ENCODE measurements at places on chromosomes 13 and 19. TPM values are rescaled to one million over a fixed set of nuclear protein-coding genes. Genes with fewer than 3 reads are reported as not detected.

DNA sequence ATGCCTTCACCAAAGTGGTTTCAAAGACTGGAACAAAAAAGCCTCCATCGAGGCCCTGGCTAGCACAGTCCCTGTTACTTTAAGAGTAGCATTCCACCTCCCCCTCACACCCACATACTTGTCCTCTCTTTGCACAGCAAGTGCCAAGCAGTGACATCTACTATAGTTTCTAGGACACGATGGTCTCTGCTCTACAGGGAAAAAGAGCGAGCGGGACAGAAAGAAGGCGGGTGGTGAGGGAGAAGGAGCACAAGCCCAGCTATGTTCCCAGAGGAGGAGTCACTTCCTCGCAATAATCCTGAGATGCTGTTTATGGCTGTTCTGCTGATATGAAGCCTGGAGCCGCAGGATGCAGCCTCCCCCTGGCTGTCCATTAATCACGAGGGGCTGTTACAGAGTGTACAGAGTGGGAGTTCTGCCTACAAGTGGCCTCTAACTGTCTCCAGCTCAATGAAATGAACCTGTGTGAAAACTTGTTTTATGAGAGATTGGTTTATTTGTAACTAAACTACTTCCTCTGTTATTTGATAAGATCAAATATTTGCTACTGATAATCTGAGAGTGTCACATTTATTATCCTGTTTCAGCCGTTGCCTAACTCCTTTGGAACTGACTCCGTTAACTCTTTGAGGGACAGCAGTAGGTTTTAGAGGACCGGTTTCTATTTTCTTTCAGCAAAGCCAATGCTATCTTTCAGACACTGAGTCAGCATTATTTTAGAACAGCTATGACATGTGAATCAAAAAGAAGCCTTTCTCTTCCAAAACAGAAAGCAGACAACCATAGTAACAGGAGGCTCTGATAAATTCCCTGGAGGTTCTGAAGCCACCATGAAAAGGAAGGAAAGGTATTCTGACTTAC lies 208.0 kb downstream of the SPRY2 start:
- DNase-seq, result peak; percentile 87

DNA sequence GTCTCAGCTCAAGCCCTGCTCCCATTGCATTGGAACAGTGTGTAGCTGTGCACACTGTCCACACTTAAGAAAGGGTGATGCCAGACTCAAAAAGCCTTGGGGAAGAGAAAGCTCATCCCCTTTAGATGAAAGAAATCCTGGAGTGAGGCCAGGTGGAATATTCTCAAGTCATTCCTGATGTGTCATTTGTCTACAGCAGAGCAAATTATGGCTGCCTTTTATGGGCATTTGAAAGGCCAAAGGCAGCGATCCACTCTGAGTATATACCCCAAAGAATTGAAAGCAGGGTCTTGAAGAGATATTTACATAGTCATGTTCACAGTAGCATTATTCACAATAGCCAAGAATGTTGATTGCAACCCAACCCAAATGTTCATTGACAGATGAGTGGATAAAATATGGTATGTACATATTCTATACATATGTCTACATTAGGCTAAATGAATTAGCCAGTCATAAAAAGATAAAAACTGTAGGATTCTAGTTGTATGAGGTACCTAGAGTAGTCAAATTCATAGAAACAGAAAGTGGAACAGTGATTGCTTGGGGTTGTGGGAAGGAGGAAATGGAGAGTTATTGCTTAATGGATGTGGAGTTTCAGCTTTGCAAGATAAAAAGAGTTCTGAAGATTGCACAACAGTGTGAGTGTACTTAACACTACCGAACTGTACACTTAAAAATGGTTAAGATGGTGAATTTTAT lies 214.9 kb downstream of the KCNRG start:
- no peak for DNase-seq

DNA sequence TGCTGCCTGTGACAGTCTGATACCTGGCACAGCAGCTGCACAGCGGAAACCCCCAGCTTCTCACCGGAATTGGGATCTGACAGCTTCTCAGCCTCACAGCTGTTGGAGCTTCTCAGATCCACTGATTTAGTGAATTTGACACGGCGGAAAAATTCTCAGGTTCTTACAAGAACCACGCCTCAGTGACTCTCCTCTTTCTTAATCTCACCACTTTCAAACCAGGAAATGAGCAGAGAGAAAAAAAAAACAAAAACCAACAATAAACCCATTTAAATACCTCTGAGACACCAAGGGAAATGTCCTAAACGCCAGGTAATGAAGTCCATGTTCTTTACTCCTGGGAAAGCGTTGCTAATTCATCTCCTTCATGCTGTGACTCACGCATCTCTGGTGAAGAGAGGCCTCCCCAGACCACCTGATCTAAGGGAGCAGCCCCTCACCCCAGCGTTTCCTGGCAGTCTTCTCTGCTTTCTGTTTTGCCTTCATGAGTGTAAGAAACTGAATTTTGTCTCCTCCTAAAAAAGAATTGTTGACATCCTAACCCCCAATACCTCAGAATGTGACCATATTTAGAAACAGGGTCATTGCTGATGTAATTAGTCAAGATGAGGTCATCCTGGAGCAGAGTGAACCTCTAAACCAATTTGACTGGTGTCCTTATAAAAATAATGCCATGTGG lies 15.9 kb upstream of the IZUMO2 start:
- no peak for DNase-seq

- no peak for DNase-seq
Measured at GRCh38 chr13:83536941-83537340, 345.3 kb downstream of the SLITRK1 start.

- peak; percentile 84 for DNase-seq
Measured at GRCh38 chr19:33302175-33302973, at the start of gene CEBPA. TSS of gene CEBPA (minus strand) at chr19:33302534. CDS start at chr19:33302414, 120 bp downstream.

GRCh38 chr13:34412295-34412694 lies 529.8 kb upstream of the NBEA start:
- DNase-seq, result no peak

DNA sequence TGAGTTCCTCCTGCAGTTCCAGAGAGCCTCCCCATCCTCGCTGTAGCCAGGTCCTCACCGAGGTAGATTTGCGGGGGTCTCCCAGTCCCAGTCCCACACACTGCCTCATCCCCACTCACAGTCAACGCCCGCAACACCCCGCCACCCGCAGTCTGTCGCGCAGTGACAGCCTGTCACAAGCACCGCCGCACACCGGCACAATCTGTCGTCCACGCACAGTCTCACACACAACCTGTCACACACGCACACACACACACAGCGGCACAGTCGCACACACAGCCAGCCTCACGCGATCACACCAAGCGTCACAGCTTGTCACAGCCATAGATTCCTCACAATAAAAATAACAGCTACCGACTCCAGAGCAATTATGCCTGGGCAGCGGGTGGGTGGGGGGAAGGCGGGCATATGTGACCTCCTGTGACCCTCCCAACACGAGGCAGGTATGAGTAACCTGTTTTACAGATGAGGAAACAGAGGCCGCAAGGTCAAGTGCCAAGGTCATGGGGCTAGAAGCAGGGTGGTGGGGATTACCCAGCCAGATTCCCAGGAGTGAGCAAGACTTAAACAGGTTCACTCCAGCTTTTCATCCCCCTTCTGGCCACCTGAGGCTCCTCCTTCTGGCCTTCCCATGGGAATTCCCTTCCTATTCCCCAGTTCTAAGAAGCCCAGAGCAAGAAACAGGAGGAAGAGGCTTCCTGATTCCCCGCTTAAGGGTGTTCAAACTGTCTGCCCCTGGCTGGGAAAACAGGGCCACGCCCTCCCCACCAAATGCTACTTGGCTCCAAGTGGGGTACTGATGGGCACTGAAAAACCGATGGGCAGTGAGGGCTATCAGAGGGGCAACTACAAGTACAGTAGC lies 13.9 kb downstream of the NFIX start:
- DNase-seq, result no peak

GRCh38 chr19:1649706-1650649 lies 2.4 kb downstream of the TCF3 start:
- DNase-seq, result no peak

DNA sequence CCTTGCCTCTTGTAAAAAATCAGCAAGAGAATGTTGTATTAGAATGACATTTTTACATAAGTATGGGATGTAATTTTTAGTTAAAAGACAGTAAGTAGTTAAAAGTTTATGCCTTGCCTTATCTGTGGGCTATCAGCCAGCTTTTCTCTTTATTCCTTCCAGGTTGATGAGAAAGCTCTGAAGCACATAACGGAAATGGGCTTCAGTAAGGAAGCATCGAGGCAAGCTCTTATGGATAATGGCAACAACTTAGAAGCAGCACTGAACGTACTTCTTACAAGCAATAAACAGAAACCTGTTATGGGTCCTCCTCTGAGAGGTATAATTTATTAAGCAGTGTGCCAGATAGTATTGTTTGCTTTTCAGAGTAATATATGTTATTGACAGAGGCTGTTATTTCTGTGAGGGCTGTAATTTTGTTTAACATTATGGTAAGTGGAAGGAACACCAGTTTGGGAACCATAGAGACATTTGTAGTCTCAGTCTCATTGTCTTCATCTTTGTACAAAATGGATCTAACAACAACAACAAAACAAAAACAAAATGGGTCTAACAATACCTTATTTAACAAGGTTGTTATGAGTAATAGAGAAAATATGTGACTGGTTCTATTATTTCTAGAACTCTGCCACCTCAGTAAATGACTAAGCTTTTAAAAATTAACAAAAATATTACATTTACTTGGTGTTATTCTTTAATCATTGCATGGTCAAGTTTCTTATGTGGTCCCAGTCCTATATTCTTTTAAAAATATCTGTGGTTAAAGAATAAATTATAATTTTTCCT lies 112.8 kb downstream of the TDRD3 start:
- DNase-seq, result no peak

- no peak for DNase-seq
Measured at GRCh38 chr13:48547663-48548092, 14.8 kb upstream of the RCBTB2 start.

- no peak for DNase-seq
Measured at GRCh38 chr13:33228648-33229445, 56.7 kb downstream of the STARD13 start.

- DNase-seq, result no peak
Measured at GRCh38 chr19:47350630-47351029, 1.5 kb downstream of the DHX34 start.

DNA sequence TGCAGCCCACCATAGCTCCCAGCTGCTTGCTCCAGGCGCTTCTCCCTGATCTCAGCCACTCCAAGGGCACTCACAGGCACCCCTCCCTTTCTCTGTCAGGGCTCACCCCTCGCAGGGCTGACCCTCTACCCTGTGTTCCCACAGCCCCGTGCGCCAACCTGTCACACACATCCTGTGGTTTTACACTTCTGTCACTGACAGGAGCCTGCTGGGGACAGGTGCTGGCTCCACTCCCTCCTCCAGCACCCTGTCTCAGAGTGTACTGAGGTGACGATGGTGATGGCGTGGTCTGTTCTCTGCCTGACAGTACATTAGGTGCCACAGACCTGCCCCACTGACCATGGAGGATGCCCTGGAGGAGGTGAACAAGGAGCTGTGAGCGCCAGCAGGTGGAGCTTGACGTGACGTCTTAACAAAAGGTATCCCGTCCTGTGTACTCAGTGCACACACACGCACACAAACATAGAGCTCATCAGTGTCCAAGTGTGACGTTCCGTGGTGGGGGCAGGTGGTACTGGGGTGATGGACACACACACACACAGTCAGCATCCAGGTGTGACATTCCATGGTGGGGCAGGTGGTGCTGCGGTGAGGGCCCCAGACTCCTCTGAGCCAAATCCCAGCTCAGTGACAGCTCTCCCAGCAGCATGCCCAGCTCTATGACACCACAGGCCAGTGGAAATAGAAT lies 20.9 kb downstream of the C19orf44 start:
- DNase-seq, result no peak

GRCh38 chr19:4124638-4125037 lies 716 bp upstream of the MAP2K2 start:
- DNase-seq, result no peak

DNA sequence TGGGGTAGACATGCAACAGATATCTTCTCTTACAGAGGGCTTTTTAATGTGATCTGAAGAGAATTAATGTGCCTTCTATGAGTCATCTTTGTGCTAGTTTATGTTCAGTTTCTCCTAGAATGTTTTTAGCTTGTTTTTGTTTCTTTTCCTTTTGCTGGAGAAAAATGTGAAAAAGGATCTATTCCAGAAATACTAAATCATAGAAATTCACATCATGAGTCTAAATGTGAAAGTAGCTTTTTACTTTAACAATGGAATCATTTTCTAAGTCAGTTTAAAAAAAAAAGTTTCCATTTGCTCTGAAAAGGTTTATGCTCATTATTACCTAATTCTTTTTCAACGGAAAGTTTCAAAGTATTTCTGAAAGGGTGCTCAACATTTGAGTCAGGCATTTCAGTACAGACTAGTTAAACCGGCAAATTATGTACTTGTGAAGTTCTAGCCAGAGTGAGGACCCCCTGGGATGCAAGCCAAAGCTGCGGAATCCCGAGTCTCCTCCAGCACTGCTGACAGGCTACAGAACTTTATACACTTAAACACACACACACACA lies 72.9 kb downstream of the SPATA13 start:
- DNase-seq, result no peak

DNA sequence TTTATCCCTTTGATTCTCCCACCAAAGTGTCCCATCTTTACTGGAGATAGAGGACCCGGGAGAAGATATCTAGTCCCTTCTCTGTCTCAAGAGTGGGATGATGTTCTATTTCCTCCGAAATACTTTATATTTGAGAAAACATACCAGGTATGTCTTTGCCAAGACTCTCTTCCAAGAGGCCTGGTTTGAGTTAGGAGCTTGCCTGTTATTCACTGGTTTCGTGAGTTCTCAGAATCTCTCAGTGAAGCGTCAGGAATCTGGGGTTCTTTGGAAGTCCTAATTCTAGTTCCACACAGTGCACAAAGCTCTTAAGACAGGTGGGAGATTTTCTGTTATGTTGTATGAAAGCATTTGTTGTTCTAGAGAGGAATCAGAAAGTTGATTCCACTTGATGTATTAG lies 182.0 kb downstream of the DNAJC15 start:
- no peak for DNase-seq

GRCh38 chr13:35722458-35723052 lies 246.1 kb upstream of the MAB21L1 start:
- no peak for DNase-seq

- no peak for DNase-seq
Measured at GRCh38 chr13:90956031-90956430, 391.5 kb upstream of the MIR17HG start.

The ATXN8OS gene
- 0.32 TPM for polyA plus RNA-seq

The ADGRL1 gene
- polyA plus RNA-seq, result 51.7 TPM

The ICAM1 gene
- 6.6 TPM for polyA plus RNA-seq

The STOML3 gene
- 0.06 TPM for polyA plus RNA-seq

The DCT gene
- polyA plus RNA-seq, result 0.65 TPM

The LRRC8E gene
- 4.1 TPM for polyA plus RNA-seq

The IGFL2 gene
- 0.12 TPM for polyA plus RNA-seq

The LRP3 gene
- polyA plus RNA-seq, result 22.6 TPM

The PSG1 gene
- not detected for polyA plus RNA-seq

The EXOSC5 gene
- polyA plus RNA-seq, result 18.0 TPM

The GPR18 gene
- 0.23 TPM for polyA plus RNA-seq
